ENCODE measurements at places on chromosomes 5 and 9.

GRCh38 chr5:72347801-72348308 is 27.7 kb downstream of the PTCD2 start:
- no peak for DNase-seq

- no peak for DNase-seq
Measured at GRCh38 chr5:33306758-33307157, 134.0 kb upstream of the TARS1 start.

GRCh38 chr9:71675105-71675856 is 93.0 kb downstream of the CEMIP2 start:
- no peak for DNase-seq

GRCh38 chr5:77167063-77167462 is 43.4 kb upstream of the PDE8B start:
- no peak for DNase-seq

DNA sequence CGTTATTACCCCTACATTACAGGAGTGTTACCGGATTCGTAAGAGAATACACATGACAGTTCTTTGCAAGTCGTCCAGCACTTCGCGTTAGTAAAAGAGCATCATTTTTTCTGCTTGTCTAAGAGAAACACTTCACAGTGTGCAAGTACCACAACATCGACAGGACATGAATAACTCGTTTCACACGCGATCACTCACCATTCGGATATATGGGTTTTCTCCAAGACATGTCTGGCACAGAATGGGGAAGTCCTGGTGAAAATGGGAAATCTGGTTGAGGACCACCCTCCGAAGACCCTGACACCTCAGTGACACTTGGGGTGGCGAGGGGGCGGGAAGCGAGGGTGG is 642 bp downstream of the RBM22 start:
- DNase-seq: no peak

DNA sequence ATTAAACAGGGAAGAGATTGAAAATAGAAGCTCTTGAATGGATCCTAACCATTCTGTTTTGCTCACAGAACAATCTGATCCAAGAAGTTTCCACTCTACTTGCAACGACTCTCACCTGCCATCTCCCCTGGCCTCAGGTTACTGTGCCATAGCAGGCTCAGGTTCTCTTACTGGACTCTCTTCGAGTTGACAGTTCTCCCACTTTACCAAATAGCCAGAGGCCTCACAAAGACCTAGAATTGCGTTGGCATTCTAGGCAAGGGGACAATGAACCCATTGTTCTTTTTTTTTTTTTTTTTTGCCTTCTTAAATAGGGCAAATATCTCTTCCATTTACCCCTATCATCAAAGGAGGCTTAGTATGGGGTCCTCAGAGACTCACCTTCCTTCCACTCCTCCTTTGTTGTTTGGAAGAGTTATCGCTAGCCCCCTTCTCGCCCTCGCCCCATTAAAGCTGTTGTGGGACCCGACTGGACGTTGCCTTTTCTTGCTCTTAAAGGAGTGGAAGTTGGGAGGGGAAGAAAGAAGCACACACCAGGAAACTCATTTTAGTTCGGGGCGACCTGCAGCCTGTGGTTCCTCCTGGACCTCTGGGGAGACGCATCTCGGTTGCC is 688 bp upstream of the PLPPR1 start:
- no peak for DNase-seq

All from iPS DF 6.9 (cell line).